Large intestine (tissue), 12 donors: ENCODE measurements at places on chromosomes 2 and 18.
A peak's percentile ranks its signal among the peaks of the same experiment; 100 is the strongest.

DNA sequence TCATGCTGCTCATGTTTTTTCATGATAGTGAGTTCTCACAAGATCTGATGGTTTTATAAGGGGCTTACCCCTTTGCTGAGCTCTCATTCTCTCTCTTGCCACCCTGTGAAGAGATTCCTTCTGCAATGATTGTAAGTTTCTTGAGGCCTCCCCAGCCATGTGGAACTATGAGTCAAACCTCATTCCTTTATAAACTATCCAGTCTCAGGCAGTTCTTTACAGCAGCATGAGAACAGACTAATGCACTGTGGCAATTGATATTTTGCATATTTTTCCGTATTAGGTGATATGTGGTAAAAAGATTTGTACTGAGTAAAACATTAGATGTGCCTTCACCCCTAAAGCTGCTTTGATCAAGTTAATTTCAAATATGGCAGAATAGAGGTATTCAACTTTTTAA is 48.8 kb downstream of the RAB27B start:
- DNase-seq = no peak
- no peak overlapping the region for H3K4me3 ChIP-seq

DNA sequence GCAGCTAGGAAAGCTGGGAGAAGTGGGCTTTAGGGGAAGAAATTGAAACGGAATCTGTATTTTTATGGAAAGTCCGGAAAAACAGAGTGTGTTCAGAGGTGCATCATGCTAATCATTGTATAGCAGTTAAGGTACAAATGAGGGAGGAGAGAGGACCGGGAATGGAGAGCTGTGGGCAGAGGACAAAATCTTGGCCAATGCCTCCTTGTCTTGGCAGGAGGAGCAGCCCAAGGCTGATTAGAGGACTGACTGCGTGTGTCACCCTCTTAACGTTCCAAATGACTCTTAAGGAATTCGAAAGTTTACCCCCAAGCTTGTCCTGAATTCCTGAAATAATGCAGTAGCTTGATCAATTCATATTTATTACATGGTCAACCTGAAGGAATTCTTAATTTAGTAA is 81.0 kb downstream of the ZNF236 start:
- no peaks in the 10 kb centered on the region for H3K27me3 ChIP-seq
- no peak overlapping the region for H3K4me3 ChIP-seq
- H3K36me3 ChIP-seq = peaks cover 28% of the 10 kb centered on the region

DNA sequence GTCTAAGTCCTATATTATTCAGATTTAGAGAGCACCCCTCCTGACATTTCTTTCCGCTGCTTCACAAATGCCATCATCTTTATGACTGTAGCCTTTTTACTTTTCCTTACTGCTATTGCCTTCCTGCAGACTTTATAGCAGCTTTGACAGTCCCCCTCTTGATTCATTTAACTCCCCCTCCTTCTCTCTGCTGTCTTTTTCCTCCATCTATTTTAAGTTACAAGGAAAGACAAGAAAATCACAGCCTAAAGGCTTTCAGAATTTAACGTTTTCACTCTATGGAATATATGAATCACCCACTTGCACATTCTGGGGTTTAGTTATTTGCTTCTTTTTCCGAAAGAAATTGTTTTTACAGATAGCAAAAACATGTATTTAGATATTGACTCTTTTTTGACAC is 183.4 kb upstream of the SETBP1 start:
- H3K36me3 ChIP-seq = no peaks in the 10 kb centered on the region
- no peak overlapping the region for H3K27ac ChIP-seq
- no peaks in the 10 kb centered on the region for H3K27me3 ChIP-seq

- peaks cover 77% of the 10 kb centered on the region for H3K4me1 ChIP-seq
- no peaks in the 10 kb centered on the region for H3K36me3 ChIP-seq
- peak overlapping the region; percentile 96 for H3K27ac ChIP-seq
- DNase-seq = no peak
- H3K4me3 ChIP-seq = no peak overlapping the region
Measured at GRCh38 chr2:43159797-43160196, 66.6 kb downstream of the ZFP36L2 start.

DNA sequence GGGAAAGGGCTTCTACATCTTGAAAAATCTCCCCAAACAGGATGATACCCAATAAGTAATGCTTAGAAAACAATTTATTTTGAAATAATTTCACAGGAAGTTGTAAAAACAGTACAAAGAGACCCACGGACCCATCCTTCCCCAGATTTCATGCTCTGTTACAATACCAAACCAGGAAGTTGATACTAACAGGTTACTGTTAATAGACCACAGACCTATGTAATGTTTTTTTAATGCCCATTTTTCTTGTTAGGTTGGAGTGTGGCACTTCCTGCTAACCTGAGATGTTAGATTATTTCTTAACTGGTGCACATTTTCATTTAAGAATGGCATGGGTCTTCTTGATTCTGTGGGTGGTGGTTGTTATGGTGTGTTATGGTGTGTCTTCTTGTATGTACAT is 21.4 kb upstream of the MGAT5 start:
- no peaks in the 10 kb centered on the region for H3K36me3 ChIP-seq
- no peak overlapping the region for H3K4me3 ChIP-seq
- no peak for DNase-seq

DNA sequence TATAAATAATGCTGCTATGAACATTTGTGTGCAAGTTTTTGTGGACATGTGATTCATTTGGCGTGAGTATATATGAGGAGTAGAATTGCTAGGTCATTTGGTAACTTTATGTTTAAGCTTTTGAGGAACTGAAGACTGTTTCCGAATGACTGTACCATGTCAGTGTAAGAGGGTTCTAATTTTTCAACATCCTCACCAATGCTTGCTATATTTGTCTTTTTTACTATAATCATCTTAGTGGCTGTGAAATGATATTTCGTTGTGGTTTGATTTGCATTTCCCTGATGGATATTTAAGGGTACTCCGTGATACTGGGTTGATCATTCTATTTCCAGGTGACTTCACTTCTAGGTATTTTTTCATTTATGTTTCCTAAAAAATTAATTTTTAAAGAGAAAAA is 241.1 kb downstream of the BCL2 start:
- no peaks in the 10 kb centered on the region for H3K27me3 ChIP-seq
- H3K27ac ChIP-seq = no peak overlapping the region
- H3K4me1 ChIP-seq = peaks cover 3% of the 10 kb centered on the region
- DNase-seq = no peak

DNA sequence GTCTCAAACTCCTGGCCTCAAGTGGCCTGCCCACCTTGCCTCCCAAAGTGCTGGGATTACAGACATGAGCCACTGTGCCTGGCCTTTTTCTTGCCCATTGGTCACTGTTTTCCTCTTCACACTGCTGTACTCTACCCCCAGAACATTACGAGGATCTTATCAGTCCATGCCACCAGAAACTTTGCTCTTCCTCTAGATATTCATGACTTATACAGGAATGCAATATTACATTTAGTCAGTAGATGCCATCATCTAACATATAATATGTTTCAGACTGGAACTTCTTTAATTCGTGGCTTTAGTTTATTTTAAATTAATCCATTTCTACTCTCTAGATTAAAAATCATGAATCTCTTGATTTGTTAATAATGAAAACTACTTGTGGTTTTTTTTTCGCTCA is 135.5 kb downstream of the COMMD1 start:
- no peaks in the 10 kb centered on the region for H3K27me3 ChIP-seq
- no peak overlapping the region for H3K27ac ChIP-seq
- DNase-seq = no peak
- no peak overlapping the region for H3K4me3 ChIP-seq

DNA sequence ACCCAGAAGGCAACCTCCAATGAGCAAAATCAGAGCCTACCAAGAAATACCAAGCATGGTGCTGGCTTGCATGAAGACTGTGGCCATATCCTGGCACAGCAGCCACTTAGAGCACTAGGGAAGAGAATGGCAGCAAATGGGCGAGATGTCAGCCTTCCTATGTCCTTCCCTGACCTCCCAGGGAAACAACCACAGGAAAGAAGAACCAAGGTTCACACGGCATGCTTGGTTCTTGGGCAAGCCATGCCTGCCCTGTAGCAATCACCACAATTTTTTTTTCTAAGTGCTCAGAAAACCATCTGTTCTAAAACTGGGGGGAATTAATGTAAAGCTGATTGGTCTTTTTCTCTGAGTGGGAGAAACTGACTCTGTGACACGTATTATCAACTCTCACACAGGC is 27.8 kb downstream of the GALNT14 start:
- no peak for DNase-seq
- H3K4me3 ChIP-seq = no peak overlapping the region
- H3K27ac ChIP-seq = no peak overlapping the region
- H3K4me1 ChIP-seq = no peaks in the 10 kb centered on the region
